Activated CD8-positive, alpha-beta memory T cell treated with anti-CD3 and anti-CD28 coated beads for 1 hour (primary cell): ENCODE measurements at places on chromosomes 12 and 14.

GRCh38 chr12:29552324-29552927 is 54.9 kb upstream of the OVCH1 start:
- peak; percentile 44 for DNase-seq

- DNase-seq: no peak
Observed at GRCh38 chr14:102150744-102151143, 11.0 kb downstream of the WDR20 start.

GRCh38 chr12:118827047-118827446 is 154.3 kb upstream of the SRRM4 start:
- DNase-seq: no peak

- DNase-seq: no peak
Observed at GRCh38 chr12:45827974-45828373, 98.5 kb downstream of the ARID2 start.
